ENCODE measurements at places on chromosomes 2 and 18.

DNA sequence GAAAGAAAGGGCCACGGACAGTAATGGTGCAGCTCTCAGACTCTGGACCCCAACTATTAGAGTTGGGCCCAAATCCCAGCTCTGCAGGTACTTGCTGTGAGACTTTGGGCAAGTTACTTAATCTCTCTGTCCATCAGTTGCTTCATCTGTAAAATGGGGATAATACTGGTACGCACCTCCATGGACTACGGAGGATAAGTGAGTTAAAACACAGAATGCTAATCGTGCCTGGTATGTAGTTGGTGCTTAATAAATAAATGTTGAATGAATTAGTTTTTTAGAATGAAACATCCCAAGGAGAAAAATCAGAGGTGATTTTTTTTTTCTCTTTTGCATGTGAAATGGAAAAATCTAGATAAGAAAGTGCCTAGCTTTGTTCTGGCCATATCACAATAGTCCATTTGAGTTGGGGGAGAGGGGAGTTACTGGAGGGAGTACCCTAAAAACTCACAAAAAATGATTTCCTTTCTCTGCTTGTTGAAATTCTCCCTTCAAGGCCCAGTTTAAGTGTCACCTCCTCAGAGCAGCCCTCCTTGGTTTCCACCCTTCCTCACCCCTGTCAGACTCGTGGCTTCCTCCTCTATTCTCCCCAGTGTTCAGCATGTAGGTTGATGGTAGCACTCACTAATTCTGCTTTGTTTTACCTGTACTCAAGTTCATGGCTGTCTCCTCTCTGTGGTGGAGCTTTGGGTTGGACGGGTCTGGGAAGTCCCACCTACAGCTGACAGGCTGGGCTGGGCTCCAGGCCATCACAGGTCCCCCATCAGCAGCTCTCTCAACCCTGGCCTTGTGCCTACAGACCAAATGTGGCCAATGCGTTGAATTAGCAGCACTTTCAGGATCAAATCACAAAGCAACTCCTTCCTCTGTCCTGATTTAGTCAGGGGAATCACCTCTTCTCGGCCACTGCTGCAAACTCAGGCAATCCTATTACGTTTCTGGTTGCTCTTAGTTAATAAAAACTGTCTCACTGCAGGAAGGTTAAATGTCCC is 92.8 kb upstream of the TAF1B start:
- no peak for DNase-seq

DNA sequence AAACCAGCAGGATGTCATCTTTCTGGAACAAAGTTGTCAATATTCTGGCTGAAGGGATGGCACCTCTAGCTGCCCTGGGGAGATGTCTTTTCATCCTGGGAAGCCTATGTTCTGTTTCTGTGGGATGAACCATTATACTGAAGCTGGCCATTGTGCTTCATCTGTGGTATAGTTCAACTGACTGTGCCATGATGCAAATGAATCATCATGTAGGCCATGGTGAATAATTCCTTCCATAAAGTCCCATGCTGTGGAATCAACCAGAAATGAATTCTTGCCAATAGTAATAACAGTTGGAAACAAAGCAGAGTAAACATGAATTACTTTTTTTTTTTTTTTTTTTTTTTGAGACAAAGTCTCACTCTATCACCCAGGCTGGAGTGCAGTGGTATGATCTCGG is 64.1 kb upstream of the CNGA3 start:
- DNase-seq: no peak

- DNase-seq: no peak
These were observed 316.9 kb downstream of the OSR1 start for GRCh38 chr2:19041434-19042041.

GRCh38 chr2:223580951-223581350 is 21.2 kb downstream of the SCG2 start:
- DNase-seq: peak; percentile 53

- DNase-seq: no peak
These were observed 2.7 kb downstream of the FAM228B start for GRCh38 chr2:24125956-24126355.

DNA sequence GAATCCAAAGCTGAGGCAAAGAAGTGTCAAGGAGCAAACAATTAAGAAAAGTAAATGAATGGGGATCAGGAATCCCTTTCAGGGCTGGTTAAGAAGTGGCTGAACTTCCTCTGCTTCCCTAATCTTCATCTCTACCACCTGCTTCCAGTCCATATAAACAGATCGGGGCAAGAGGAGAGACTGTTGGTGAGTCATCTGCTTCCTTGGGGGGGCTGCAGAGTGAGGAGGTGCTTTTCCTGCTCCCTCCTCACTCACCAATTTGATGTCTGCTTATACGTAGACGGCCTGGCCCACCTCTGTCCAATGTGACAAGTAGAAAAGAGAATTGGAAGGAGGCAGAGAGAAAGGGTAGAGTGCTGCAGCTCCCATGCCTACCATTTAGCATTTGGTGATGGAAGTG is 68.4 kb downstream of the NAB1 start:
- no peak for DNase-seq

Data from NCI-H345 (cell line).